ENCODE measurements at places on chromosomes 13 and 19.

- DNase-seq: no peak
Observed at GRCh38 chr13:60790620-60791019, 393.6 kb downstream of the TDRD3 start.

DNA sequence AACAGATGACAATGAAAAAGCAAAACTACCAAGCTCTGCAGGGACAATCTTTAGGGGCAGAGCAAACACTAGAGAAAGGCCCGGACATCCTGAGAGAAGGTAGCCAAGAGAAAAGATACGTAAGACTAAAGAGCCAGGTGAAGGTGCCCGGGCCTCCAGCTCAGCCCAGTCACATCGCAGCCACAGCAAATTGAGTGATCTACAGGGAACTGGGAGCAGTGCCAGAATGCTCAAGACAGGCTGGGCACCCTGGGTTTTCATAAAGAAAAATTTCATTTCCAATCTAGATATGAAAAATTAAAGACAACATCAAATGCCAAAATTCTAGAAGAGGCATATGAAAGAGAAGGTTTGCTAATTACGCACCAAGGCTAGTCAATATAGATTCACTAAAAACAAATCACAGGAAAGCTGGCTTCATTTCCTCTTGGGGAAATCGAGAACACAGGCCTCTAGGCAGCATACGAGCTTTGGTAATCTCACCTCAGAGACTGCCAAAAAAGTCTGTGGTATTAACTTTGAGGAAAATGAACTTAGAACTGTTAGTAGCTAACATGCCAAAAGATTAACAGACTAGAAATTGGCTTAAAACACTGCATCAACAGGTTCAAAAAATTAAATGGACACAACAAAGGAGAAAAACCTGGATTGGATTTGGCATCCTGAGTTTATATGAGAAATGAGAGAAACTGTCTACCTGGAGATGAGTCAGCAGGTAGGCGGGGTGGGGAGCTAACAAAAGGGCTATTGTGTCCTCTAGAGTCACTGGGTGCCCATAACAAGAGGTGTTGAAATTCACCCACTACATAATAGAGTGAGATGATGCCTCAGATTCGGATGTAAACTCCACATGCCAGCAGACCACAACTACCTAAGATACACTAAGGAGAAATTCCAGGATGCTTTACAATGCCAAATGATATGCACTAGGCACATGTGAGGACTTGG lies 6.6 kb downstream of the ANKRD10 start:
- DNase-seq: no peak

DNA sequence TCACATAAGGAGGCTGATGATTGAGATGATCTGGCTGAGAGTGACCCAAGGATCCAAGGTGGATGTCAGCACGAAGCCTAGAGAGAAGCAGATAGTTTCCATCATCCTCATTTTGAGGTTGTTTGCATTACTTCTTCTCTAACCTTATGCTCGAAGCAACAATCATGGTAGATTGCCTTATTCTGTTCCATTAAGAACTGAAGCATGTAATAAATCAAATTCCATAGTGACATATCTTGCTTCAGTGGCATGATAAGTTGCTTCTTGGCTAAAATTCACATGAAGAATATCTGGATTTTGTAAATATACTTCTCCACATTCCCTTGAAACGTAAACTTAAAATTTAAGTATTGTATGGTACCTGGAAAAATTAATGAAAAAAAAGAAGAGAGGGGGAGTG lies 377.8 kb upstream of the DACH1 start:
- no peak for DNase-seq

DNA sequence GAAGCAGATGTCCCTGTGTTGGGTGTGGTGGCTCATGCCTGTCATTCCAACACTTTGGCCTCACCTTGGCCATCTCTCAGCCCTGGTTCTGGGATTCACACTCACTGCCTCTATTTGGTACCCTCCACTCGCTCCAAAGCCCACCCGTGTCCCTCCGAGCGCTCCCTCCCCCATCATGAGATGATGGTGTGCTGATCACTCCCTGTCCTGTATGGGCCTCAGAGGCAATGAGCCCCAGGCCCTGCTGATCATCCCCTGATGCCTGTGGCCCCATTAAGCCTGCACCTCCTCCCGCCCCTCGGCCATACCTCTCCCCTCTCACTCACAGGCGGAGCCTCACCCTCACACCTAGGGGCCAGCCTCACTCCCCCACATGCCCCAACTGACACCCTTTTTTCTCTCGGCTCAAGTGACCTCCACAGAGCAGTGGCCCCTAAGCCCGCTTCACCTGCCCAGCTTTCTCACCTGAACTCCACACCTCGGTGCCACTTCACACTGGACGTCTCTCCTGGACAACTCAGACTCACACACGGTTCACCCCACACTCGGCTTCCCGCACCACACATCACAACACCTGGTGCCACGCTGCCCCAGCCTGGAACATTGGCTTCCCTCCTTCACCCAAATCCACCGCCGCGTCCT lies 114.5 kb downstream of the STK24 start:
- no peak for DNase-seq

DNA sequence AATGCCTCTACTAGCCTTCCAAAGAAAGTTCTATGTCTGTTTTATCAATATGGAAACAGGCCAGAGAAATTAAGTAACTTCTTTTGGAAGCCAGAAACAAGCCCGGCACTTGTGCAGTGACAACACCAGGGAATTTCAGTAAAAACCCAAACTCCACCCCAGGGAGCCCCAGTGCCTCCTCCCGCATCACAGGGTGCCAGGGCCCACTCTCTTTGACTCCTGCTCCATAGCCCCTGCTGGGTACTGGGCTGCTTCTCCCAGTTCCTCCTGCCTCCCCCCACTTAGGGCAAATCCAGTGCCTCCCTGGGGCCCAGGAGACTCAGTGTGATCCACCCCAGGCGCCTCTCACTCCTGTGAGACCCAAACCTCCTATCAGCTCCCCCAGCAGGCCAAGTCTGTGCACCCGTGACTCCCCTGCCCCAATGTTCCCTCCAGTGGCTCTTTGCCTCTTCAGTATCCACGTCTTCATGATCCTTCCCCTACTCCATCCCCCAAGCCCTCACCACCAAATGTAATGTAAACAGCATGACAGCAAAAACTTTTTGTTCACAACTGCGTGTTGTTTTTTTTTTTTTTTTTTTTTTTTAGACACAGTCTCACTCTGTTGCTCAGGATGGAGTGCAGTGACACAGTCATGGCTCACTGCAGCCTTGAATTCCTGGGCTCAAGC lies 2.3 kb upstream of the FFAR3 start:
- DNase-seq: no peak

DNA sequence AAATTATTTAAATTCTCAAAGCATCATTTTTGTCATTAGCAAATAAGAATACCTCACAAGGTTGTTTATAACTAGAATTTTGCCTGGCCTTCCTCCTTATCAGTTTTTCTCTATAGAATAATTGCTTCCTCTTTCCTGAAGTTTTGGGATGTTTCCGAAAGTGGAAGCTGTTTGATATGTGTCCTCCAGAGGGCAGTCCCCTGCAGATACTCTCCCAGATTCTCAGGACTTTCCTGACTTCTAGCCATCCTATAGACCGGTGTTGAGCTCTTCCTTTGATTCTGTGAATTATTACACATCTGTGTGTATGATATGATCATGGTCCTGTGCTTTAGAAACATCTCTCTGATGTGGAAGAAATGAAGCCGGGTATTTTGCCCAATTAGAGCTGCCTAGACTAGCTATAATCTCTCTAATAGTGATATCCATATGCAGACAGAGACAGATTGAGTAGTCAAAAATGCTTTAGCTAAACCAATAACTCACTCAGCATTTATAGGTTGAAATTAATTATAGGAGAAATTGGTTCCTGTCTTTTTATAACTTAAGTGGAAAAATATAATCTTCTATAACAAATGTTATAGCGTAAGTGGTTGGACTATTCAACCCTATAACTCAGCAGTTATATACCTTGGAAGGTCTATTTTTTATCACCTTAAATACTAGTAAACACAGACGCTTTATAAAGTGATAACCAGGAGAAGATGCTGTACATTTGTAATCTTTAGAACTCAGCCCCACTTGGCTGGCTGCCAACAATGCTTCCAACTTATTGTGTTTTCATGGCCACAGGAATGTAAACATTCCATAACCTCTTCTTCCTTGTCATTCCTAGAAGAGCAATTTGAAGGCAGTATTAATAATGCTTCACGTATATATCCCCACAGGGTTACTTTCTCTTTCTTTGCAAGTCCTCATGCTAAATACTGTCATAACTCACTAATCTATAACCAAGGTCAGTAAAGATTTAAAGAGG lies 201.0 kb upstream of the RXFP2 start:
- no peak for DNase-seq

DNA sequence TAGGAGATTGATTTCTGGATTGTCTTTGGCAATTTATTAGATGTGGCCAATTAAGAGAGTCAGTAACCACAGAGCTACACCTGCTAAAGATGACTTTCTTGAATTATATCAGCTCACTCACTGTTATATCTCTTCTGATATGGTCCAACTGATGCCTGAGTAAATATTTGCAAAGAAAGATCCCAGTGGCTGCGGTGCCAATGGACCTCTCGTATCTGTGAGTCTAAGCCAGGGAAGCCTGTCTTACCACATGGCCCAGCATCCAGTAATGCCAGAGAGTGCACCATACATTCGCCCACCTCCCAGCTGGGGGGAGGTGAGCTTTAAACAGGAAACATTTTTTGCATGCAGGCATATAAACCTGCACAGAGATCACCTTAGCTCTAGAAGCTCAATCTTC lies 82.7 kb upstream of the SLC15A1 start:
- DNase-seq: no peak

DNA sequence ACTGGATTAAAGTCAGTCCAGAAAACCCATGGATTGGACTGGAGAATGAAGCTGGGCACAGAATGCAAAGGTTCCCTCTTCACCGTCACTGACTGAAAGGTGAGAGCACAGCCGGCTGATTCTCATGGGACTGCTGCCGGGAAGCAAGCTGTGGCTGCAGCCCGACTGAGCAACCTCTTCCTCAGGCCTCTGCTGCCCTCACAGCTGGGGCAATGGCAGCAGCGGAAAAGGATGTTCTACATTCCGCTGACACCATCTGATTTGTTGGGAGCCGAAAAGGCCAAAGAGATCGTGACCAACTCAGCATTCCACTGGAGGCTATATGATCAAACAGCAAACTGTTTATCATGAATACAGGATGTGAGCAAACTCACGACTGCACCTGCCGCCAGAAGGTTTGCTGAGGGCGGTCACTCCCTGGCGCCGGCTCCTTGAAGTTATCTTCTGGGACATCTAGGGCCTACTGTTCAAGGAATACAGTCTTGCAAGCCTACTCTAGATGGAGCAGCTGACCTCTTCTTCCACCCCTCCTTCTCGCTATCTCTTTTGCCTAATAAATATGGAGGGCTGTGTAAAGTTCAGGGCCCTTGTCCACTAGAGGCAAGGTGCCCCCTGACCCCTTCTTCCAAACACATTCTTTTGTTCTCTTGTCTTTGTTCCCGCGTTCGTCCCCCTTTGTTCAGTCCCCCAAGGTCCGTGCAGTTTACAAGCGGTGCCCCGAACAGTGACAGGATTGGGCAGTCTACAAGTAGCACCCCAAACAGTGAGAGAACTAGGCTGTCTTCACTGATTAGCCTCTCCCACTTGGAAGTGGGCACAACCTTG lies 19.6 kb upstream of the SIGLEC6 start:
- no peak for DNase-seq

DNA sequence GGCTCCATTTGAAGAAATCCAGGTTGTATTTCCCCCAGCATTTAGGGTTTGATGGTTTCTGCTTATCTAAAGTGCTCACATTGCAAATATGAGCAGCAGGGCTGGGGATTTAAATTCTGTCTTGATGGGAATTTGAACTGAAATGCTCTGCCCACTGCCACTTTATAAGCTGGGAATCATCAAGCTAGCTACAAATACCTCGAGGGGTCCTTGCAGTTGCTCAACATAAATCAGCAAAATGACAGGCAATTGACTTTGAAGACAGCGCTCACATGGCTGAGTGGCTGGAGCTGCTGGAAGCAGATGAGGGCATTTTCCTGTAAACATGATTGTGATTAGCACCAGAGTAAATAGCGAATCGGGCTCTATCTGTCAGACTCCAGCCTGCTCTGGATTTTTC lies 39.4 kb upstream of the MEDAG start:
- DNase-seq: no peak

DNA sequence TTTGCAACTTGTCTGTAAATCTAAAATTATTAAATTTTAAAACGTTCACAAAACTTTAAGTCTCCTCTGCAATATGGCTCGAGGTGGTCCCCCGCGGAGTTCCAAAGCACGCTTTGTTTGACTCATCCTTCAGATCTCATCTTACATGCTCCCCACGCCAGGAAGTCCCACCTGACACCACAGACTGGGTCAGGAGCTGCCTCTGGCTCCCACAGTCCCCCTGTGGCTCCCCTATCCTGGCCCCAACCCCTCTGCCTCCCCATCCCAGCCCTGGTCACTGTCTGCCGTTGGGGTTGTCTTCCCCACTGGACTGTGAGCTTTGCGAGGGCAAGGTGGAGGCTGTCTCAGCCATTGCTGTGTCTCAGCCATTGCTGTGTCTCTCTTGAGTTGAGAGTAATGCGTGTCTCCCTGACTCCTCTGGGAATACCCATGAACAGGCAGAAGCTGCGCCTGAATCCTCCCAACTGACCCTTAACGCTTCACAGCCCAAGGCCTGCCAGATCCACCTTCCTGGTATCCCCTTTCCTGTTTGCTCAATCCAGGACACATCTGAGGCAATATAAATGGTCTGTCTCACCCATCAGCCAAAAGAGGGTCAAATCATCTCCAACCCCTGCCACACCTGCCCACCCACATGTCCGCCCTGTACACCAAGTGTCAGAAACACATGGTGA lies 15.9 kb downstream of the DYRK1B start:
- no peak for DNase-seq

- DNase-seq: no peak
Observed at GRCh38 chr19:13121551-13122274, 3.6 kb downstream of the NACC1 start.

All from activated naive CD8-positive, alpha-beta T cell treated with anti-CD3 and anti-CD28 coated beads, Interleukin-2, amount 50 U/mL, for 16 hours (primary cell).